ENCODE measurements at places on chromosomes 1 and 21.

GRCh38 chr1:16425125-16426025 is 11.8 kb downstream of the SPATA21 start:
- no peak for DNase-seq

GRCh38 chr1:192951691-192952460 is 107.3 kb downstream of the UCHL5 start:
- peak; percentile 97 for DNase-seq

DNA sequence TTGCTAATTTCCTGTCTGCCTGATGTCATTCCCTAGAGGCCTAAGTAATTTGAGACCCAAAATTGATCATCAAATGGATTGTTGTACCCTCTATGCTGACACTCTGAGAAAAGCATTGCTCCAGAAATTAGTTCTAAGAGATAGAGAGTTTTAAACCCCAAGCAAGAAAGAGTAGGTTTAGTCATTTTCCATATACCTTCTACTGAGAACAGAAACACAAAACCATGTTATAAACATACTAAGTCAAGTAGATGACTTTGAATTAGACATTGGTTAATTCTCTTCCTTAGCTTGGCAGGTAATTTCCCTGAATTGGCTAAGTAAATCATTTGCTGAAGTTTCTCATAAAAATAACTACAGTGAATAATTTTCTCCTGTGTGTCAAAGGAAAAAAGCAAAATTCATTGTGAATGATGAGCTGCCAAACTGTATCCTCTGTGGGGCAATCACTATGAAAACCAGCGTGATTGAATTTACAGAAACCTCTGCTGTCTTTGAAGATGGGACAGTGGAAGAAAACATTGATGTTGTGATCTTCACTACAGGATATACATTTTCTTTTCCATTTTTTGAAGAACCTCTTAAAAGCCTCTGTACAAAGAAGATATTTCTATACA is 20.1 kb downstream of the FMO4 start:
- DNase-seq = no peak

DNA sequence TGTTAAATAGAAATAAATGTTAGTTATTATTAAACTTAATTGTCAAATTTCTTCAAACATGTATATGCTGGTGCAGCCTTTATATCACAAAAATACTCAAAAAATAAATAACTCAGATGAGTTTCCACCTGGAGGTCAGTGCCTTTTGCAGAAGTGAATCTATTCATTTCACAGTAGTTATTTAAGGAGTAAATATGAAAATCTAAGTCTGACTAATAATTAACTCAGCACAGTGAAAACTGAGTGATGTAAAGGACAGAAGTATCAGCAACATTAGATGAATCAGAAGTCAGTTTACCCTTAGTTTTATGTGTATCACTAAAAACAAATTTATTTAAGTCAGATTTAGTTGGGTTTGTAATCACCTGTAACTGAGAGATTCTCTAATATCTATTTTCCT is 2135.4 kb downstream of the MRPL39 start:
- DNase-seq = no peak

DNA sequence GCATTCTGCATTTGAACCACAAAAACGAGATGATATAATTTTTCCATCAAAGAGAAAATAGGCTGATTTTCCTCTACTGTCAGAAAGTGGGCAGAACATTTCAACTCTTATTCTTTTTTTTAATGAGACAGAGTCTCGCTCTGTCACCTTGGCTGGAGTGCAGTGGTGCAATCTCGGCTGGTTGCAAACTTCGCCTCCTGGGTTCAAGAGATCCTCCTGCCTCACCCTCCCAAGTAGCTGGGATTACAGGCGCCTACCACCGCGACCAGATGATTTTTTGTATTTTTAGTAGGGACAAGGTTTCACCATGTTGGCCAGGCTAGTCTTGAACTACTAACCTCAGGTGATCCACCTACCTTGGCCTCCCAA is 11.6 kb downstream of the DSTYK start:
- DNase-seq = no peak

GRCh38 chr21:45382697-45382997 is 22.3 kb upstream of the COL18A1 start:
- DNase-seq = no peak

DNA sequence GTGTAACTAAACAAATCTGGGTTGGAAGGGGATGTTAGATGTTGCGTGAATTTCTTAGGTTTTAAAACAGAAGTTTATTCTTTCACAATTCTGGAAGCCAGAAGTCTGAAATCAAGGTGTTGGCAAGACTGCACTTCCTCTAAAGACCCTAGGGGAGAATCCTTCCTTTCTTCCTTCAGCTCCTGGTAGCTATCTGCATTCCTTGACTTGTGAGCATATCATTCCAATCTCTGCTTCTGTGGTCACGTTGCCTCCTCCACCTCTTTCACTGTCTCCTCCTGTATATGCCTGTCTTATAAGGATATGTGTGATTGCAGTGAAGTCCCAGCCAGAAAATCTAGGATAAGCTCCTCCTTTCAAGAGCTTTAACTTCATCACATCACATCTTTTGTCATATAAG is 7.7 kb downstream of the CHRM3 start:
- no peak for DNase-seq

GRCh38 chr1:100266741-100267140 is 725 bp downstream of the RTCA start:
- DNase-seq = peak; percentile 19

DNA sequence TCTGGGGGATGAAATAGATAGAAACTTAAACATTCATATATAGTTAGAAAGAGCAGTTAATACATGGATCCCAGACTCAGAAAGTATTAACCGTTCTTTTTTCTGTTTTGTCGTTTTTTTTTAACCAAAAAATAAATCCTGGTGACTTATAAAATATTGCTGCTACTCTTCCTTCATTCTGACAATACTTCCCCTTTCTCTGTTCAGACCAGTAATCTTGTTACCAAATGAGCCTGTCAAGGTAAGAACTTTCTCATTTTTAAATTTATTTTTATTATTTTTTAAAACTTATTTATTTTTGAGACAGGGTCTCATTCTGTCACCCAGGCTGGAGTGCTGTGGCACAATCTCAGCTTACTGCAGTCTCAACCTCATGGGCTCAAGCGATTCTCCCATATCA is 13.7 kb downstream of the PTPN22 start:
- no peak for DNase-seq

GRCh38 chr1:94084547-94084946 is 36.4 kb downstream of the ABCA4 start:
- no peak for DNase-seq
